Eye (tissue), 1 donor: ENCODE measurements at places on chromosomes 5 and 9.

DNA sequence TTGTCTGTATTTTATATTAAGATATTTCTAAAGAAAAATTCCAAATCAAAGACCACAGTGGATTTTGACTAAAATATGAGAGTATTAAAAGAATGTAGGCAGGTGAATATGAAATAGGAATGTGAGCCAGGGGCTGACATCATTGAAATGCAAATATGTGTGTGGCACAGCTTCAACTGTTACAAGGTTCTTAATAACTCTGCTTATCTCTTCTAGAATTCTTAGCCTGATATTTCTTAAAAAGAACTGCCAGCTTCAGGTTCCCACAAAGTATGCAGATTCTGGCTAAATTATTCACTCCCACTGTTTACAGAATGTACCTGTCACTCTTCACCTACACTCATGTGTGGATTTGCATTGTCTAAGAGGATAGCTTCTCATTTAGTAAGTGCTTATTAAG lies 274.4 kb downstream of the DIRAS2 start:
- no peak for DNase-seq

DNA sequence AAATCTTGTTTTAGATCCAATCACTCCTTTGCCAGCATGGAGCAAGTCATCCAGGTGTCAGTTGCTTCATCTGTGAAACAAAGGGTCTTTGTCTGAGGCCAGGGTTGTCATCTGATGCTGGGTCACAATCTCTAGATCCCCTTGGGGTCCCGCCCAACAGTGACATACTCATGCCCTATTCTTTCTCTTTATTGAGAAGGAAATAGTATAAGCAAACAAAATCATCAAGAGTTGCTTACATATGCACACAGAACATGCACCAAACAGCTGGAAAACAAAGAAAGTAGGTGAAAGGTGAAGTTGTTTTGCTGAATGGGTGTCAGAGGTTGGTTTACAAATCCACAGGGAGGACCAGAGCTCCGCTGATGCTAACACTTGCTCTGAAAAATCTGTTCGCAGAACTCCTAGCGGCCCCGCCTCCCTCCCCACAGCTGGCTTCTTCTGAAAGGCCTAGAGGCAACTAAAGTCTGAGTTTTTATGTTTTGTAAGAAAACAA lies 106.1 kb upstream of the SLC44A1 start:
- DNase-seq = peak; percentile 49

DNA sequence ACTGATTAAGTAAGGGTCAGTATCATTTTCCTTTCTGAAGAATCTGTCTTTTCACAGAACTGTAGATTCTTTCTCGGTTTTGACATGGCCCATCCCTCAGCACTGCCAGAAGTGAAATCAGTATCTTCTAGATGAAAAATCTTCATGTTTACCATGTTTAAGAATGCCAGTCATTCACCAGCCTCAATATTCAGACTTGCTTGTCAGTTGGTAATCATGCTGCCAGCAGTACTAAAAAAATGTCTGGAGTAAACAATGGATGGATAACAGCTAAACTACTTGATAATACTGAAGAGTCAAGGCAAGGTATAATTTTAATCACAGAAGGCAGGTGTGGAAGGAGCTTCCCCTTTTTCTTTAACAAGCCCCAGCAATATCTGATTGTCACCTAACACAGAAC lies 306.8 kb upstream of the DMAC1 start:
- DNase-seq = no peak

GRCh38 chr5:156590978-156591377 lies 259.1 kb upstream of the PPP1R2B start:
- DNase-seq = no peak

- DNase-seq = no peak
Measured at GRCh38 chr5:2542821-2543220, 208.7 kb downstream of the IRX2 start.

- DNase-seq = peak; percentile 85
Measured at GRCh38 chr5:73201547-73202513, 28.8 kb downstream of the TMEM174 start.

DNA sequence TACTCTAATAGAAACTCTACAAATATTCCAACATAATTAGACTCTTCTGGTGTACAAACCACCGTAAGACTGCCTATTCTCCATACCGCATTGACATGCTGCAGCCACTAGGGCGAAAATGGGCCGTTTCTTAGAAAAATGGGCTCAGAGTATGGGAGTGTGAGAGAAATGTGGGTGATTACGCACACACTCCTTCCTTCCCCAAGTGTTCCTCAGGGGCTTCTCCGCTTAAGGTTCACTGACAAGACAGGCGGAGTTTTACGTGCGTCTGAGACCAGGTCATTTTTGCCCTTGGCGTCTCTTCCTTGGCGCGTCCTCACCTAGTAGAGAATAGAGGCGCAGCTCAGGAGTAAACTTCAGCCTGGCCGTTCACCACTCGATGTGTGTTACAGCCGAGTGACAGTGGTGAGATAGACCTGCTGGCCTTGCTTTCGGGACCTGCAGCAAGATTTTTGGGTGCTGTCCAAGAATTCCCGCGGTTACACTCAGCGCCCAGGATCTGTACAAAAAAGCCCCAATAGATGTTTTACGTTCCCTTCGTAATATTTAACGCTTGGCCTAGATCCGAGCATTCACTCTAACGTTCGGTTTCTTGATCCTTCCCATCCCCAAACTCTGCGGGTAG lies 1.8 kb upstream of the NTRK2 start:
- DNase-seq = no peak

- DNase-seq = peak; percentile 30
Measured at GRCh38 chr5:131068893-131069643, 96.0 kb downstream of the HINT1 start.

GRCh38 chr9:22211588-22212360 lies 202.7 kb upstream of the CDKN2B start:
- DNase-seq = peak; percentile 22

- DNase-seq = no peak
Measured at GRCh38 chr5:96973532-96974401, 37.9 kb downstream of the LNPEP start.

- DNase-seq = no peak
Measured at GRCh38 chr9:128551657-128552152, 682 bp upstream of the SPTAN1 start.

DNA sequence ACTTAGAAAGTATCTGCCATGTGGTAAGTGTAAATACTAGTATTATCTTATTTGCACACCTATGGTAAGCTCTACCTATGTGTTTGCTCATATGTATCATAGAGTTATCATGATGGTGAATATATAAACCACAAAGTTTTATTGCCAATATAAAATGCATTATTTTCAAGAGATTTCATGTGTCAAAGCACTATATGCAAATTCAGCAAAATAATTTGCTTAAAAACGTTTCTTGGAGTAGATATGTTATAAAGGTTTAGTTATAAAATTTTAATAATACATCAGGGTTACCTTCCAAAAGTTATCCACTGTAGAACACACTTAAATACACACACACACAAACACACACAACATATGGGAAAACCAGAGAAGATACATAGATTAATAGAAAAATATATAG lies 1431.7 kb upstream of the C9orf72 start:
- DNase-seq = no peak

DNA sequence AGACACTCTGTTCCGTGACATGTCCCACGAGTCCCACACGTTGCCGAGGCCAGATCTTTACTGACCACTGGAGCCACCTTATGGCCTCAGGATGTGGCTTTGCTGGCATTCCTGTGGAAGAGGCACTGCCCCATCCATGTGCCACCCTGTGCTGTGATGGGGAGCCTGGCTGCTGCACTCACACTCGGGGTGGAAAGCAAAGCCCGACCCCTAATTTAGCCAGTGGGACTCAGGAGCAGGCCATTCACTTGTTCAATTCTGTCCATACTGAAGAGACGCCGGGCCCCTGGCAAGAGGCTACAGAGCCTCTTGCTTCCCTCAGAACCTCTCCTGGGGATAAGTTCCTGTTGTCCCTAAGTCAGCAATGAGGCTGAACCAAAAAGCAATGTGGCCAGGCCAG lies 18.6 kb upstream of the CEP72 start:
- DNase-seq = no peak

- peak; percentile 28 for DNase-seq
Measured at GRCh38 chr5:74685979-74686631, 1.1 kb downstream of the HEXB start.

DNA sequence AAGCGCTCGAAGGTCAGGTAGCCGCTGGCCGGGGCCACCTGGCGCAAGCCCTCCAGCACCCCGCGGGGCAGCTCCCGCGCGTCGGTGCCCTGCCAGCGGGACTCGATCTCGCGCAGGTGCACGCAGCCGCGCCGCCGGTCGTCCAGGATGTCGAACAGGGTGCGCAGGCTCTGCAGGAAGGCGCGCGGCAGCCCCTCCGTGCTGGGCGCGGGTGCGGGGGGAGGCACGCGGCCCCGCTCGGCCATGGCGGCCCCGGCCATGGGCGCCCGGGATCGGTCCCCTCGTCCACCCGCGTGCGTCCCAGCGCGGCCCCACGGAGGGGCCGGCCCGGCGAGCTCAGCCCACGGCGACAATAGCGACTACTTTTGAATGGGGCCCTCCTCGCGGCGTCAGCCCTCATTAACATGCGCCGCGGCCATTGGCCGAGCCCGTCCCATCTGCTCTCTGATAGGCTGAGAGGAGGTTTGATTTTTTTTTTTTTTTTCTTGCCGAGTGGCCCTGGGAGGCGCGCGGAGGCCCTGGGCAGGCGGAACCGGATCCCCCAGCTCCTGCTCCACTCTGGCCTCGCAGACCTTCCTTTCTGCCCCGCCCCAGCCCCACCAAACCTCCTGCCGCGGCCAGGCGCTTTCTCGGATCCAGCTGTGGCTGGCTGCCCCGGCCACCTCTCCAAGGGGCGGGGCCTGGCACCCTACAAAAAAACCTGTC lies at the start of gene SAPCD2:
Gene SAPCD2 (minus strand): TSS at position 357 of the 705 bp plus-strand sequence. CDS start 97 bp downstream, at position 260.
- peak; percentile 93 for DNase-seq

GRCh38 chr5:164941132-164941531 lies 1435.7 kb downstream of the MAT2B start:
- DNase-seq = no peak

GRCh38 chr5:27437594-27438200 lies 399.3 kb upstream of the CDH9 start:
- DNase-seq = peak; percentile 4

GRCh38 chr5:121462441-121462840 lies 389.2 kb upstream of the FTMT start:
- DNase-seq = no peak

GRCh38 chr9:134689321-134690181 lies 47.9 kb downstream of the COL5A1 start:
- peak; percentile 81 for DNase-seq

DNA sequence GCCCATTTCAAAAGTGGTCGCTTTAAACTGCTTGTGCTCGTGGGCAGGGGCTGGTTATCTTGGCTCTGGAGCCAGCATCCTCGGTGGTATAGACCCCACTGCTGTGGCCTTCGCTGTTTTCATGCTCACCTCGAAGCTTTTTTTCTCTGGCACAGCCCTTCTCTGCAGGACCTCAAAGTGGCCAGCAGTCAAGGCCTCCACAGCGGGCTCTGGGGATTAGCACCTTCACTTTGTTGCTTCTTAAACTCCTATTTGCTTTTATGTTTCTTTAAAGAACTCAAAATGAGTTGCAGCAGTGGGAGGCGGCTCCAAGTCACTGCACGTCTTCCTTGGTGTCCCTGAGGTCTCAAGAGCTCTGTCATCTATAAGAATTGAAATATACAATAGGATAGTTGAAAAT lies 165.1 kb downstream of the CACNA1B start:
- no peak for DNase-seq

DNA sequence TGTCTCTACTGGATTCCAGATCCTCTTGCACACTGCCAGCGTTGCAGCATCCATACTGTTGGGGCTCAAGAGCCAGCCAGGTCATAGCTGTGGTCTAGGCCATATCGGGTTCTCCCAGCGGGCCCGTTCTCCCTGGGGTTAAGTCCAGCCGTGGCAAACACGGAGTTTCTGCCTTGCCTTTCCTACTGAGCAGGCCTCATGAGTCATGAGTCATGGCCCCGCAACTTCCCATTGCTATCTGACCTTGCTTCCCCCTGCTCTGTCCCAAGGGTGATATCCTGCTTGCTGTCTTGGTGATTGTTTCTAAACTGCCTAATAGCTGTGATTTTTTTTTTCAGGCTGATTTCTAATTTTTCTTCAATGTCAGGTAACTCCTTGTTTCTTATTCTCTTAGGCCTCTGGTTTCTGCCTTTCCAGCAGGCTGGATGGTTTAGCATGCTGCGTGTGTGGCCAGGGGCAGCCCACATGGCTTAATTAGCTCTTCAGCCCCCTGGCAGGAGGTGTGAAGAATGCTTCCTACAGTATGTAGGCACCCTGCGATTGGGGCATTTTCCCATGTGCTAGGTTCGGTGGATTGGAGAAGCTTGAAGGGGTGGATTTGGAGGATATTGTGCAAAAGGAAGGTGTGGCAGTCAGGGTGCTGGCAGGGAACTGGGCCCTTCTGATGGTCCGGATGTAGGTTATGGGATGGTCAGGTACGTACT lies 18.7 kb downstream of the DAPK1 start:
- no peak for DNase-seq

GRCh38 chr9:127904561-127905003 lies 5.2 kb upstream of the ST6GALNAC6 start:
- DNase-seq = peak; percentile 33

DNA sequence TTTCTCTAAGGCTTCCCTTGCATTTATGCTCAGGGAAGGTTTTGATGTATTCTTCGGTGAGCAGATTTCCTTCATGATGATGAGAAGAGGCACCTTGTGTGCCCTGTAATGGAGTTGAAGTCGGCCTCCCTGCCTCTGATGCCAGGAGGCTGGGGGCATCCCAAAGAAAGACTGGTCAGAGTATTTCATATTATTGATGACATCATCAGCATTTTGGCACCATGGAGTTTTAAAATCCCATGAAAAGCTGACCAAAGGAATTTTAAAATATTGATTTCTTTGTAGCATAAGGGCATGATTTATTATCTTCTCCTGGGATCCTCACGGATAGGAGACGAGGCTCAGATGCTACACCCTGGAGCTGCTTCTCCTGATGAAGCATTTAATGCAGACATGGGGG lies 231.2 kb upstream of the IRX1 start:
- no peak for DNase-seq

GRCh38 chr9:135701959-135702721 lies at the start of gene KCNT1:
KCNT1 (plus strand) TSS chr9:135702185; CDS start chr9:135702259, 74 bp downstream.
- peak; percentile 91 for DNase-seq

DNA sequence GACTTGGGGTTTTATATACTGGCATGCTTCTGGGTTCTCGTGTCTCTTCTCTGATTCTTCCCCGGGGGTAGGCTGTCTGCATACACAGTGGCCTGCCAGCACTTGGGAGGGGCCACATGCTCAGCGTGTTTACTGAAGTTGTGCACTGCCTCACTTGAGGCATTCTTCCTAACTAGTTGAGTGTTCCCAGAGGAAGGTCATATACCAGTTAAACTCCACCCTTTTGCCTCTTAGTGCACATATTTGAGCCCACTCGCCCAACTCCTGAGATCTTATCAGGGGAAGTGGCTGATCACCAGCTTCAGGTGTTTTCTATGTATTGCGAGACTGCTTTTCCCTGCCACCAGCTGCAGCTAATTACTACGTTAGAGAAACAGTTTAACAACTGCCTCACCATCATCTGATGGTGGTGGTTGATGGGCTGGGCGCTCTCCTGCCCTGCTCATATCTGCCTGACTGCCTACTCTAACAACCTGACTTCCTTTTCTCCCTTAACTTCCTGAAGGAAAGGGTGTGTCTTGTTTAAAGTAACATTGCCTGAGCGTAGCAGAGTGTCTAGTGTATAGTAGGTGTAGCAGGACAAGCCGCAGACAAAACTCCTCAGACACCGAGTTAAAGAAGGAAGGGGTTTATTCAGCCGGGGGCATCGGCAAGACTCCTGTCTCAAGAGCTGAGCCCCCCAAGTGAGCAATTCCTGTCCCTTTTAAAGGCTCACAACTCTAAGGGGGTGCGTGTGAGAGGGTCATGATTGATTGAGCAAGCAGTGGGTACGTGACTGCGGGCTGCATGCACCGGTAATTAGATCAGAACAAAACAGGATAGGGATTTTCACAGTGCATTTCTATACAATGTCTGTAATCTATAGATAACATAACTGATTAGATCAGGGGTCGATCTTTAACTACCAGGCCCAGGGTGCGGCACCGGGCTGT lies 60.1 kb upstream of the CLINT1 start:
- DNase-seq = peak; percentile 43
